ENCODE measurements at places on chromosomes 4 and X.

GRCh38 chr4:134756421-134756820 lies 554.8 kb upstream of the PABPC4L start:
- no peak for DNase-seq

GRCh38 chr4:751676-752075 lies 46.0 kb downstream of the PCGF3 start:
- no peak for DNase-seq

GRCh38 chr4:152540293-152540674 lies 4.4 kb upstream of the FBXW7 start:
- no peak for DNase-seq

- no peak for DNase-seq
Observed at GRCh38 chr4:129821963-129822362, 726.0 kb downstream of the C4orf33 start.

DNA sequence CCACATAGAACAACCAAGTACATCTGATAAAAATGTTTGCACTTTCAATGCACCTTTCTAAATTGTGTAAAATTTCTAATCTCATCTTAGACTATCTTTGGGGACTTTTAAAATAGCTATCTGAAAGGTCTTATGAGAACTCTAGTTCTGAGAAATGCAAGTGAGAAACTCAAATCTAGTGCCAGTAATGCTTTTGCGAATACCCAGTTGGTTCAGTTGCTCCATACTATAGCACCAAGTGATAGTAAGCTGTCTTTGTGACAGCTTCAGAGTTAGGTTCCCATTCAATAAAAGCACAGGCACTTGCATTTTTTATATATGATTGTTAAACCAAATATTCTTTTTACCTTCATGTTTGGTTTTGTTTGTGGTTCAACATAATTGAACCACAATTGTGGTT lies 4.5 kb upstream of the ITM2A start:
- DNase-seq, result no peak

GRCh38 chrX:129831091-129831885 lies 12.4 kb downstream of the ZDHHC9 start:
- DNase-seq, result no peak

GRCh38 chr4:184432127-184432922 lies 42.0 kb downstream of the IRF2 start:
- no peak for DNase-seq

GRCh38 chrX:103211012-103211715 lies 3.7 kb upstream of the BEX4 start:
- no peak for DNase-seq

DNA sequence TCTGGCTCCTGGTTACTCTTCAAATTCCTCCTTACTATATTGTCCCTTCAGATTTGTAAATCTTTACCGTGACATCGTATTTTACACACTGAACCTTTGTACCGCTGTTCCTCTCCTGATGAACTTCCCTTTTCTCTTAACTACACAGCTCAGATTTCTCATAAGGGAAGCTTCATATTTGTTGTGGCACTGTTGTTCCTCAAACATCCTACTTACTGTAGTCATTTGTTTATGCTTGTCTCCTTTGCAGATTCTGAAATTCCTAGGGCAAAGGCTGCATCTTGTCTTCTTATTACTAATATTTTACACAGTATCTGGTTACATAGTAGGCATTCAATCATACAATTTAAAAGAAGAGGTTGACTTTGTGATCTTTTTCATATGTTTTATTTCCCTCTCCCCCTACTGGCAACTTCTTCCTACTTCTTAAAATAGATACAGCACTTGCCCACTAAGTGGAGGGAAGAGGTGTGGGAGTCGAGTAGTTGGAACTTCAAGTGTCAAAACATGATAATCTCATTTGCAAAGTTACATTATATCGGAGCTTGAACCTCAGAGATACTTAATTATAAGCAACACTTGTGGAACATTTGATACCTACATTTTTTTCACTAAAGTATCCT lies 50.0 kb downstream of the TET2 start:
- no peak for DNase-seq

GRCh38 chr4:55820279-55820678 lies 689 bp downstream of the EXOC1L start:
- DNase-seq, result no peak

GRCh38 chrX:18594079-18594478 lies 77.8 kb downstream of the RS1 start:
- DNase-seq, result no peak

GRCh38 chrX:123504047-123504446 lies 228.8 kb downstream of the THOC2 start:
- no peak for DNase-seq

DNA sequence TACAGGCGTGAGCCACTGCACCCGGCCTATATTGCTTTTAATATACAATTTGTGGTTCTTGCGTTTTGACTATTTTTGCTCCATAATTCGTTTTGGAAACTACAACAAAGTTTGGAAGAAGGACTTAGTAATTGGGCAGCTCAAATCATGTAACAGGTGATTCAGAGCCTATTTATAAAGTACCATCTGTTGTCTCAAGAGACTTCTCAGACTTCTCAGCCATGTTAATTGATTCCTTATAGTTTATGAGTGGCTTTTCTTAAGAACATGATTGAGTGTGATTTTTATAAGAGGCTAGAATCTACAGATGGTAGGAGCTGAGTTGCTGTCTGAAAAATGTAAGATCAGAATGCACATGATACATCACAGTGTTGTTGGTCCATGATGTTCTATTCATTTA lies 240.2 kb downstream of the ADGRL3 start:
- DNase-seq, result no peak

DNA sequence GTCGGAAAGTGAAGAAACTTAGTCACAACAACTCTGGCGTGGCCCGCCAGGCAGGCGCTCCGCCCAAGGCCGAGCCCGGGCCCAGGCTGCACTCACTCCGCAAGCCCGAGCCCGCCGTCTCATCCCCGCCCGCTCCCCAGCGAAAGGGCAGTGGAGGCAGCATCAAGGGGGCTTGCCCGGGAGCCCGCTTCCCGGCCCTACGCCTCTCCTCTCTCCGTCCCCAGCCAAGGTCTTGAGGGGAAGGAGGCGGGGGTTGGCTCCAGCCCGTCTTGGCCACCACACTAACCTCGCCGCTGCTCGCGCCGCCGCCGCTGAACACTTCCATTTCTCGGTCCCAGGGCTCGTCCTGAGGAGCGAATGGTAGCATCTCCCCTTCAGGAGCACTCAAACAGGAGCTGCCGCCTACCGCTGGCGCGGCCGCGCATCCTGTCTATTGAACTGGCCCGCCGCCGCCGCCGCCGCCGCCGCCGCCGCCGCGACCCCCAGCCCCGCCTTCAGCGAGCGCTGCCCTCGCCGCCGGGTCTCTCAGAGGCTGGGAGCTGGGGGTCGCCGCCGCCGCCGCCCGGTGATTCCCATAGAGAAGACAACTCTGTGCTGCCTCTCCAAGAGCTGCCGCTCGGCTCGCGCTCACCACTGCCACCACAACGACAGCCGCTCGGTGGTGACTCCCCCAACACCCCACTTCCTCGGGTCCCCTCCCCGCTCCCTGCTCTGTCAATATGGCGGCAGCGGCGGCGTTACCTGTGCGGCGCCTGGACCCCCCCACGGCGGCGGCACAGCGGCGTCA lies at the start of gene RPS6KA6:
Gene RPS6KA6, minus strand, starts transcription at position 667 of the 787 bp plus-strand sequence. Its CDS starts 300 bp downstream, at position 367.
- no peak for DNase-seq

DNA sequence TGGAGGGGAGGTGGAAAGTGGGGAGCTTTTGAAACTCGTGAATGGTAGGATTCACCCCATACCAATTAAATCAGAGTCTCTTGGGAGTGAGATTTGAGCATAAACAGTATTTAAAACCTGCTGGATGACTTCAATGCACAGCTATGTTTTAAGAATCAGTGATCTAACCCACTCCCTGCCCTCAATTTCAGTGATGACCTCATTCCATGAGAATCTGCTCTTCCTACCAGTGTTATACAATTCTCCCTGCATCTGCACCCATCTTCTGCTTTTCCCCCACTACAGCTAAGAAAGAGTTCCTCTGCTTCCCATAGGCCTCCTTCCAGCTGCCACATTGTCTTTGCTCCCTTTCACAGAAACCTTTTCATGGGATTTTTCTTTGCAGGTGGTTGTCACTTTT lies 18.3 kb upstream of the H2AZ1 start:
- DNase-seq, result no peak

GRCh38 chrX:126552313-126553022 lies at the start of gene DCAF12L1:
Gene DCAF12L1, minus strand, starts transcription at chrX:126552814. Its CDS starts 206 bp downstream, at chrX:126552608.
- DNase-seq, result no peak

All from stimulated activated CD4-positive, alpha-beta T cell treated with anti-CD3 and anti-CD28 coated beads, Interleukin-1b, Interleukin-23, amount 100 ng/mL, for 1 hour (primary cell).